ENCODE measurements at places on chromosomes 6 and 20. TPM values are rescaled to one million over a fixed set of nuclear protein-coding genes. Genes with fewer than 3 reads are reported as not detected.

The KCNQ5 gene
- total RNA-seq = 2.0 TPM

The CFB gene
- 9.9 TPM for total RNA-seq

The CITED2 gene
- total RNA-seq = 218 TPM

The TINAG gene
- 17.2 TPM for total RNA-seq

The DSN1 gene
- total RNA-seq = 12.7 TPM

The HCRTR2 gene
- 0.76 TPM for total RNA-seq

The CCDC170 gene
- total RNA-seq = 3.1 TPM

The DCBLD1 gene
- total RNA-seq = 15.2 TPM

The LPIN3 gene
- 14.1 TPM for total RNA-seq

The C6orf58 gene
- not detected for total RNA-seq

The SPATS1 gene
- total RNA-seq = not detected

The RNF144B gene
- 41.0 TPM for total RNA-seq

The C6orf163 gene
- total RNA-seq = 6.2 TPM

The ELOVL4 gene
- total RNA-seq = 2.3 TPM

The ITPR3 gene
- 13.8 TPM for total RNA-seq

The SLC17A2 gene
- total RNA-seq = 0.58 TPM

The HIVEP2 gene
- total RNA-seq = 23.4 TPM

The FAM50B gene
- 12.7 TPM for total RNA-seq

The LINC00237 gene
- not detected for total RNA-seq

The NOTCH4 gene
- 22.2 TPM for total RNA-seq

The MOCS1 gene
- total RNA-seq = 16.2 TPM

The NANP gene
- 5.6 TPM for total RNA-seq

The WFDC12 gene
- not detected for total RNA-seq

The CST5 gene
- not detected for total RNA-seq

The SASH1 gene
- 69.7 TPM for total RNA-seq

The KPNA5 gene
- 21.1 TPM for total RNA-seq

The PDYN gene
- 0.12 TPM for total RNA-seq

The MRPL2 gene
- total RNA-seq = 23.5 TPM

The KCNK5 gene
- total RNA-seq = 6.9 TPM

The MICB gene
- 3.6 TPM for total RNA-seq

The PRL gene
- total RNA-seq = 0.58 TPM

The XKR7 gene
- 0.23 TPM for total RNA-seq

The SNAI1 gene
- total RNA-seq = 7.2 TPM

The UBR2 gene
- total RNA-seq = 32.1 TPM

The EBF4 gene
- 18.3 TPM for total RNA-seq

The HLA-DQB2 gene
- total RNA-seq = not detected

The TNNC2 gene
- total RNA-seq = 555 TPM

The VGLL2 gene
- 3.4 TPM for total RNA-seq

The TSHZ2 gene
- total RNA-seq = 21.8 TPM

The ULBP3 gene
- total RNA-seq = 10.3 TPM

The ZBTB46 gene
- total RNA-seq = 26.4 TPM

The PLCB4 gene
- 22.1 TPM for total RNA-seq

The NNAT gene
- 39.2 TPM for total RNA-seq

The SYNJ2 gene
- 12.3 TPM for total RNA-seq

The BTN1A1 gene
- total RNA-seq = not detected

The ZNF831 gene
- total RNA-seq = 0.35 TPM

The MTFR2 gene
- 0.53 TPM for total RNA-seq

The APCDD1L gene
- total RNA-seq = 11.4 TPM

The APMAP gene
- total RNA-seq = 78.8 TPM

The SLC22A1 gene
- total RNA-seq = 1.3 TPM

The CGA gene
- total RNA-seq = 0.35 TPM

The NECAB3 gene
- total RNA-seq = 30.3 TPM

The SH3BGRL2 gene
- total RNA-seq = 25.2 TPM

The PROKR2 gene
- total RNA-seq = not detected

The CTCFL gene
- total RNA-seq = 0.88 TPM

The ANGPT4 gene
- 0.12 TPM for total RNA-seq

The NKAIN2 gene
- 12.4 TPM for total RNA-seq

The BPIFB4 gene
- not detected for total RNA-seq

The C6orf52 gene
- 0.47 TPM for total RNA-seq

Data from metanephros (tissue), 2 donors.